ENCODE measurements at places on chromosomes 12 and 14.
A peak's percentile ranks its signal among the peaks of the same experiment; 100 is the strongest.

DNA sequence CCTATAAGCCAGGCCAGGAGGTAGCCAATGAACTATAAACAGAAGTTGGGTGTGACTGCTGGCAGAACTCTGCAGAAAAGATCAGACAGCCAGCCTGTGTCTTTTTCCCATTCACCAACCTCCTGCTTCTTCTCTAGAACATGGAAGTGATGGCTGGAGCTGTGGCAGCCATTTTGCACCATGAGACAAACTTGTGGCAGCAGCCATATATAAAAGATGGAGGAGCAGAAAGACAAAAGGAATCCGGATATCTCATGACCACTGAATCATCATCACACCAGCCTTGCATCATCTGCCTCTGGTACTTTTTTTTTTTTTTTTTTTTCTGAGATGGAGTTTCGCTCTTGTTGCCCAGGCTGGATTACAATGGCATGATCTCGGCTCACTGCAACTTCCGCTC, 8.7 kb downstream of the BEGAIN start:
- no peak for DNase-seq

GRCh38 chr12:130007771-130008170, 103.9 kb upstream of the TMEM132D start:
- no peak for DNase-seq

DNA sequence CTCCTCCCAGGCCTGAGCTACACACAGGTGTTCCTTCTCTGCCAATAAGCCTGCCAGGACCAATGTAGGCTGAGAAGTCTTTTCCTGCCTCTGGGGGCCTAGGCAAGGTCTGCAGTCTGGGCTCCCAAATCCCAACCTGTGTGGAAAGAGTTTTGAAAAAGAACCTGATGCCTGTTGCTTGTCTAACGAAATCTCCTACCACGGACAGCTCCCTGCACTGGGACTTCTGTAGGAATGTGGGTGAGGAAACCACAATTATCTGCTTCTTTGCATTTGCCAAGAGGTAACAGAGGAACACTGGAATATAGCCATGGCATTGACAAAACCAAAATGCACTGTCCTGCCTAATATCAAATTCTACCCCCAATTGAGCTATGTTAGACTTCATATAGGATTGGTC, 877.0 kb upstream of the TMEM132C start:
- DNase-seq: no peak

GRCh38 chr12:4908684-4909409, 858 bp upstream of the KCNA1 start:
- peak; percentile 77 for DNase-seq

- no peak for DNase-seq
Observed at GRCh38 chr12:47433876-47434275, 272.0 kb downstream of the RPAP3 start.

- no peak for DNase-seq
Observed at GRCh38 chr12:22230280-22230794, 104.2 kb downstream of the ST8SIA1 start.

DNA sequence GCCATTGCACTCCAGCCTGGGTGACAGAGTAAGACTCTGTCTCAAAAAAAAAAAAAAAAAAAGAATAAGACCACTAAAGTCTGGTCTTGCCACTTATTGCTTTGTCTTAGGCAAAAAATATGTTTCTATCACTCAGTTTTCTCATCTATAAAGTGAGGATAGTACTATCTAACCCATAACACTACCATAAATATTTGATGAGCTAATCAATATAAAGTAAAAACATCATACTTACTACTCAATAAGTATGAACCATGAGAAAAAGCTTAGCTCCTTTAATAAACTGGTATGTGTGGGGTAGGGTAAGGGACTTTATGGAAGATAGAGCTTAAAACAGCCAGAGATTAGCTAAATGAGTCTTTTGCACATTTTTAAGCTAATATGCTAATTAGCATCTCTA, 85.5 kb downstream of the GXYLT1 start:
- DNase-seq: no peak

- DNase-seq: no peak
Observed at GRCh38 chr14:100054316-100055075, 10.7 kb upstream of the EVL start.

DNA sequence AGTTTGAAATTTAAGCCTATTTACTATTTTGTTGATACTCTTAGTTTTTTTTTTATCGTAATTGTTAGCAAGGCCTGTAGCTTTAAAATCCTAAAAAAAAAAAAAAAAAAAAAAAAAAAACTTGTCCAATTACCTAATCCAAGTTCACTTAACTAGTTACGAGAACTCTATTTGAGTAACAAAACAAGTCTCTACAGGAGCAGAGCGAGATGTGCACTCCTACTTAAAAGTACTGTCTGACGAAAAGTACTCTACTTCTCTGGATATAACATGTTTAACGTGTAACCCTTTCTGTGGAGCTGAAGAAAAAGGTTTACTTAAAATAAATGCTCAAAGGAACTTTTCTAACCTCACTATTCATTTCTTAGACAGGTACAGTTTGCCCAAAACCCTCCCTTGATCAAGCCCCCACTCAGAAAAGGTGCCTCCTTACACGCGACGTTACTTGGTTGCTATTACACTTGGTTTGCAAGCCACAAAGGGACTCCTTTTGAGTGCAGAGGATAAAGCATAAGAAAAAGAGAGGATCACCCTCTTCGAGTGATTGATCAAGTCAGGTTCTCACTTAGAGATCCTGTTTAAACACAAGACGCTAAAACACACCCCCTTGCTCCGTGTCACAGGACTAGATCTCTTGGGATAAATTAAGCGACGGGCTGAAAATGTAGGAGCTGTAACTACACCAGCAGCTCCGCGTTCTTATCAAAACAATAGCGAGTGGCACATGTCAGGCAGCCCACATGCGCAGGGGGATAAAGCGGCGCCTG, 2.2 kb downstream of the BAZ1A start:
- peak; percentile 45 for DNase-seq

DNA sequence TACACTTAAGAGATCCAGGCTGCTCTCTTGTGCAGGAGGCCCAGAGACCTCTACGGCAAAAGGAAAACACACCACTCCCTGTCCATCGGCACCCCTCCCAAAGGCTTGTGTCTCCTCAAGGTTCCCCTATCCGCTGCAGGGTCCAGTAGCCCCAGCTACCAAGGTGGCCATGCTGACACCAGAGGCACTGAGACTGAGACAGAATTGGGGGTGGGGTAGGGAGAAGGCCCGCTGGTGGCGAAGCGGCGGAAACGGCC, 590 bp downstream of the DDIT3 start:
- peak; percentile 16 for DNase-seq

GRCh38 chr12:70074510-70074909, 168.7 kb upstream of the CNOT2 start:
- DNase-seq: no peak

GRCh38 chr14:71698673-71699072, 233.6 kb upstream of the RGS6 start:
- no peak for DNase-seq

GRCh38 chr14:27435923-27436670, 838.3 kb upstream of the NOVA1 start:
- DNase-seq: no peak

GRCh38 chr14:72000907-72001306, 68.7 kb downstream of the RGS6 start:
- DNase-seq: no peak

DNA sequence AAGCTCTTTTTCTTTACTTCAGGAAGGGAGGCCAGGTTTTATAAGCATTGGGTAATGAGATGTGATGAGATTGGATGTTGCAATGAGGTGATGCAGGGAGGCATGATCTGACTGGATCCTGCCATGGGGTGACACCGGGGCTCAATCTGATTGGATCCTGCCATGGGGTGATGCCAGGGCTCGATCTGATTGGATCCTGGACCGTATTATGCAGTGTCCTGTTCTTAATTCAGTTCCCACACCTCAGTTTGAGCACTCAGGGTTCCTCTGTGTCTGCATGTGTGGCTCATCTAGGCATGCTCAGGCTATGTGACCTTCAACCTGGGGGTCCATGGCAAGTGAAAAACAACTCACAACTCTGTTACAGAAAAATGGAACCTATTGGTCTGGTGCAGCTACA, 166.4 kb downstream of the SLC15A4 start:
- no peak for DNase-seq

DNA sequence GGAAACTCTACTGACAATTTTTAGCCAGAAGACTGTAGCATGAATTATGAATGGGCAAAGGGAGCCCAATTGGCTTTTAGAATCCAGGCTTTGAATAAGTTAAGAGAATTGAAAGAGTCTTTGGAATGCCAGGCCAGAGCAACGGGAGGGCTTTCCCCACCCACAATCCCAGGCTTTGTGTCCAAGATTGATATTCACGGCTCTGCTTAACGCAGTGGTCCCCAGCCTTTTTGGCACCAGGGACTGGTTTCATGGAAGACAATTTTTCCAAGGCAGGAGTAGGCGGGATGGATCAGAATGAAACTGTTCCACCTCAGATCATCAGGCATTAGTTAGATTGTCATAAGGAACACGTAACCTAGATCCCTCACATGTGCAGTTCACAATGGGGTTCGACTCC, 79.6 kb downstream of the EPS8 start:
- DNase-seq: no peak

DNA sequence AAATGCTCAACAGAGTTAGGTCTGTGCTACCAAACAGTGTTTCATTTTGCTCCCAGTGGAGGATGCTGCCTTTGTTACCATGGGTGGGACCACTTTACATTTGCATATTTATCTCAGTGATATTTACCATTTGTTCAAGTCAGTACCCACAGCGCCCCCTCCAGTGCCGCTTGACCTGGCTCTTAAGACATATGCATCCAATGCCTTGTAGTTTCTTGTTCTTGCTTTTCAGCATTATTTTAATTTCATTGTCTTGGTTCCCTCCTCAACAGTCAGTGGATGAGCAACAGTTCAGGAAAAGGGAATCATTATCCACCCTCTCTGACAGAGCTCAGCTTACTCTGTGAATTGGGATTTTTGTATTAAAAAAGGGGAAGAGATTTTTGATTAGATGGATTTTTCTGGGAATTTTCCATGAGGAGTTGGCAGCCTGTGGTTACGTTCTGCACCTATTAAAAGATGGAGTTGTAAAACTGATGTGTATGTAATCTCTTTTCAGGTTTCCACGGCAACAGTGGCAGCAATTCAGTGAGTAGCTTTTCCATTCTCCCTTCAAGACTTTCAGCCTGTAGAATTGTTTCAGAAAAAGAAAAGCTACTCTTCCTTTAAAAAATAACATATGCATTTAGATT, 240.5 kb upstream of the DAAM1 start:
- DNase-seq: peak; percentile 10

DNA sequence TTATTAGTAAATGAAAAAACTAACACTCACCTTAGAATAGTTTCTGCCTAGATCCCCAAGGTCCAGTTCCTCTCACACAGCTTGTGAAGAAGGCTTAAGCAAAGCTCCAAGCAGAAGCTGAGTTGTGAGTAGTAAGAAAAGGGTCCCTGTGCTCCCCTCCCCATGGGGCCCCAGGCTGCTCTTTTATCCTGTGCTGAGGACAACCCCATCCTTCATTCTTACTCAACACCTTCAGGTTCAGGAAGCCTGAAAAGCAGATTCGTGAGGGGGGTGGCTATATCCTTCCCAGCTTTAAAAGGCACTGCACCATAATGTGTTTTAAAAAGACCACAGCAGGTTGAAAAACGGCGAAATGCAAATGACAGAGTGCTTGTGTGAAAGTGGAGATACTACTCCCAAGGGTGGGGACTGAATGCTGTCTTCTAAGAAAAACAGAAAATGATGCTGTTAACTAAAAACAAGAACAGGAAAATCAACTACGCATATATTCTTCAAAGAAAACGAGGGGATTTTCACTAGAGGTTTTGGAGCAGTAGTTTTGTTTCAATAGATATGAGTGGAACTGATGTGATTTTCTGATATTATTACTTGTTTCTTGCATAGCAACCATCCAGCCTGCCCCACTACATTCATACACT, 182.7 kb downstream of the KTN1 start:
- DNase-seq: no peak

DNA sequence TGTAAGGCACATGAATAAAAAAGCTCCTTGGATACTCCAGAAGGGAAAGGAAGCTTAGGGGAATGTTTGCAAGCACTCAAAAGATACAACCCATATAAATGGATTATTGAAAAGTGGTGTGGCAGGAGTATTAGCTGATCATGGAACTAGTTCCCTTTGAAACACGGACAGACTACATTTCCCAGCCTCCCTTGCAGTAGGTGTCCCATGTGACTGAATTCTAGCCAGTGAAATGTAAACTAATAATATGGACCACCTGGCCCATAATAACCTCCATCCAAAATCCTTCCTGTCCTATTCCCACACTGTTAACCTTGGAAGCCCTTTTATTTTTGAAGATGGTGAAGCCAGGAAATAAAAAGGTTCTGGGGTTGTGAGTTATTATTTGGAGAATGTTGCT, 242.3 kb downstream of the SUDS3 start:
- DNase-seq: no peak

DNA sequence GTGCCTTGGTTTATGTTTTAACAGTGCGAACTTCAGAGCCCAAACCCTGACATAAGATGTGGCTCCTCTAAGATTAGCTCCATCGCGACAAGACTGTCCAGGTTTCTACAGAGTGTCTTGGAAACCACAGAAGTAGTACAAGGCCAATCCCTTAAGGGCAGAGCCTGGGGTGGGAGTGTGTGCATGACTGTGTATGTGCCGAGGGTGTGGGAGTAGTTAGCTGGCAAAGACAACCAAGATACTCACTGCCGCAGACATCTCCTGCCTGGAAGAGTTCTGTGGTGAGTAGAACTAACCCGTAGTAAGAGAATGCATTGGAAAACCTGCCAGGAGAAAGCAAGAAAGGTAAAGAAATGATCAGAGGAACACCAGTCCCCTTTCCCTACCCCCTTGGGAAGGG, 54.1 kb downstream of the DAO start:
- no peak for DNase-seq

- no peak for DNase-seq
Observed at GRCh38 chr14:48275301-48275700, 599.9 kb upstream of the MDGA2 start.

DNA sequence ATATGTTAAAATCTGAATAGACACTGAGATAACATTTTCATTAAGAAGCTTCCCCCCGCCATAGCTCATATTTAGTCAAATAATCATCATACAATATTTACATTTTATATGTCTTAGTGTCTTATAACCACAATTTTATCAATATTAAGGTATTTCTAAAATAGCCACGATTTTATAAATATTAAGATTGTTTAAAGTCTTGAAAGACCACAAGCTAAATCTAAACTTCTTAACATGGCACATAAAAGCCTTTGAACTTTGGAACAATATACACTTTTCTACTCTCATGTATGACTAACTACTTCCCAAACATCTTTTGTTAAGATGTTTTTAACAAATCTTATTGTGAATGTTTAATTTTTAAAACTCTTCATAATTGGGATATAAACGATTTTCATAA, 6.5 kb downstream of the USP44 start:
- DNase-seq: no peak

DNA sequence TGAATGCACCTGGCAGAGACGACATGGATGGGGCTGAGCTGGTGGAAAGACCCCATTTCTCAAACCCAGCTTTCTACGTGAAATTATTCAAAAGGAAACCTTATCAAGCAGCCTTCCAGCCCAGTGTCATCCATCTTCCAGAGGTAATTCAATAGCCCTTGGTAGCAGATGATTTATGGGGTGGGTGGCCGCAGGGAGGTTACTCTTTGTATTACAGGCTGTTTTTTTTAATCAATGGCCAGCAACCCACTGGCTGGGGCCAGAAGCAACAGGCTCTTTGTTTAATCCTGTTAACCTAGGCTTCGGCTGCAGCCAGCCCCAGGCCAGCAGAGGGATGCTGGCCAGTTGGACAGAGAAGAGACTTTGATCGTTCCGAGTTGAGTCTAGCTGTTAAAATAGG, 139.8 kb upstream of the SRRM4 start:
- DNase-seq: no peak

- DNase-seq: no peak
Observed at GRCh38 chr12:50988051-50988450, 35.7 kb downstream of the HIGD1C start.

All from NCI-H1105 treated with DMSO at 0.1 percent for 48 hours (cell line).